ENCODE measurements at places on chromosomes 12 and 14.

GRCh38 chr14:95922080-95922479 lies 45.4 kb downstream of the TUNAR start:
- DNase-seq = no peak

- peak; percentile 16 for DNase-seq
Observed at GRCh38 chr12:101455685-101456084, 19.5 kb upstream of the SPIC start.

- DNase-seq = peak; percentile 70
Observed at GRCh38 chr12:2624543-2625288, 170.1 kb upstream of the FKBP4 start.

DNA sequence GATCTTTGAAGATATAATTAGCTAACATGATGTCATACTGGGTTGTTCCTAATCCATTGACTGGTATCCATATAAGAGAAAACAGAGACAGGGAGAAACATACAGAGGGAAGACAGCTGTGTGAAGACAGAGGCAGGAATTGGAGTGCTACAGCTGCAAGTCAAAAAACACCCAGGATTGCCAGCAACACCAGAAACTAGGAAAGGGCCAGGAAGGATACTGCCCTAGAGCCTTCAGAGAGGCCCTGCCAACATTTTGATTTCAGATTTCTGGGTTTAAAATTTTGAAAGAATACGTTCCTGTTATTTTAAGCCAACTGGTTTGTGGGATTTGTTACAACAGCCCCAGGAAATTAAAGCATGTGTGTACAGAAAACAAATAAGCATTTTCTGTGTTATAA lies 473.7 kb upstream of the FLRT2 start:
- DNase-seq = no peak

GRCh38 chr12:21416511-21417121 lies 20.8 kb upstream of the PYROXD1 start:
- no peak for DNase-seq

- DNase-seq = peak; percentile 21
Observed at GRCh38 chr14:70934502-70935134, 27.4 kb downstream of the PCNX1 start.

GRCh38 chr12:130961921-130962451 lies 8.3 kb downstream of the ADGRD1 start:
- no peak for DNase-seq

DNA sequence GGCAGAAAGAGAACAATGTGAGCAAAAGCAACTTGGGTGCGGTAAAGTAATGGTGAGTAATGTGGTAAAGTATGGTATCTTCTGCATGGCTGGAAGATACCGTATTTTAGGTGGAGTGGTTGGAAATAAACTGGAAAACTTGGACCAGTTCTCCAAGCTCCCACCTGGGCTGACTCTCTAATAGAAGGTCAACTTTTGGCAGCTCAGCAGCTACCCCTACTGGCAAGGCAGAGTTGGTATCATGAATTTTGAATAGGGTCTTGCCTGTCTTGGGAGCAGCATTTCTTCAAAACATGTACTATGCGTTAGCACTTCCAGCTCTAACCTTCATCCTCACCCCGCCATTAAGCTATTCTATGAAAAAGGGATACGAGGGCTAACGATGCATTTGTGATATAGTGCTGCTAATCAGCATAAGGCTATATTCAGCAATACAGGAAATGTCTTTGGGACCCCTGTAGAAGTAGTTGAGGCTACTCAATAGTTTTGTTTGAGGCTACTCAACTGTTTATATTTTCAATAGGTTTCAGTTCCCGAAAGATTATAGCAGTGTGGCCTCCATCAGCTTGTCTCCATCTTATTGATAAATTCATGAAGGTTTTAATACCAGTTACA lies 276.3 kb upstream of the FAR2 start:
- peak; percentile 62 for DNase-seq

DNA sequence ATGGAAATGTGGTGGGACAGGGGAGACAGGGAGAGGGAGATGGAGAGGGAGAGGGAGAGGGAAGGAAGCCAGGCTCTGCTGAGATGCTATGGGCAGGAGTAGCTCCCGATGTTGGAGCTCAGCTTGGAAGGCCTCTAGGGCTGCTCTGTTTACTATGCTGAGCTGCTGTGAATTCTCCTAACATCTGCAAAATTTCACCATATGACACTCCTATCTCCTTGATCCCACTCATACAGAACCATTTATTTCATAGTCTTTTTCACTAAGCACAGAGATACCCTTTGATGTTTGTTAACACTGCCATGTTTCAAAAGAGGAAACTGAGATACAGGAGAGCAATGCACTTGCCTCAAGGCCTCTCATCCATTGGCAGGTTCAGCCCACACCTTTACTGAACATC lies 60.7 kb downstream of the C12orf75 start:
- no peak for DNase-seq

DNA sequence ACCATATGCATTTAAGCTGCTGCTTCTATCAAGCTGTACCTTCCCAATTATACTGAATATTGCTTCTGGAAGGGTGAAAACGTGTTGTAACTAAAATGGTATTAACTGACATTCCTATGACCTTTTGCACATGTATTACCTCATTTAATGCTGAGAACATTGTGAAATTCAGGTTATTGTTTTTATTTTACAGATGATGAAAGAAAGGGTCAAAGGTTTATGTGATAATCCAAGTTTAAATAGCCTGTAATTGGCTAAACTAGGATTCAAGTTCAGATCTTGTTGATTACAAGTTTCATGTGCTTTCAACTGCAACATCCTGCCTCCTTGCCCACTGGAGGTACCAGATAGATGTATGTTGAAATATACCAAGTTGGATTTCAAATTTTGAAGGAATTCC lies 433.3 kb upstream of the PRICKLE1 start:
- no peak for DNase-seq

GRCh38 chr12:62783881-62784280 lies 151.1 kb downstream of the PPM1H start:
- no peak for DNase-seq

- DNase-seq = no peak
Observed at GRCh38 chr12:5165296-5165970, 121.8 kb downstream of the KCNA5 start.

GRCh38 chr12:32201096-32201495 lies 94.4 kb downstream of the BICD1 start:
- no peak for DNase-seq

DNA sequence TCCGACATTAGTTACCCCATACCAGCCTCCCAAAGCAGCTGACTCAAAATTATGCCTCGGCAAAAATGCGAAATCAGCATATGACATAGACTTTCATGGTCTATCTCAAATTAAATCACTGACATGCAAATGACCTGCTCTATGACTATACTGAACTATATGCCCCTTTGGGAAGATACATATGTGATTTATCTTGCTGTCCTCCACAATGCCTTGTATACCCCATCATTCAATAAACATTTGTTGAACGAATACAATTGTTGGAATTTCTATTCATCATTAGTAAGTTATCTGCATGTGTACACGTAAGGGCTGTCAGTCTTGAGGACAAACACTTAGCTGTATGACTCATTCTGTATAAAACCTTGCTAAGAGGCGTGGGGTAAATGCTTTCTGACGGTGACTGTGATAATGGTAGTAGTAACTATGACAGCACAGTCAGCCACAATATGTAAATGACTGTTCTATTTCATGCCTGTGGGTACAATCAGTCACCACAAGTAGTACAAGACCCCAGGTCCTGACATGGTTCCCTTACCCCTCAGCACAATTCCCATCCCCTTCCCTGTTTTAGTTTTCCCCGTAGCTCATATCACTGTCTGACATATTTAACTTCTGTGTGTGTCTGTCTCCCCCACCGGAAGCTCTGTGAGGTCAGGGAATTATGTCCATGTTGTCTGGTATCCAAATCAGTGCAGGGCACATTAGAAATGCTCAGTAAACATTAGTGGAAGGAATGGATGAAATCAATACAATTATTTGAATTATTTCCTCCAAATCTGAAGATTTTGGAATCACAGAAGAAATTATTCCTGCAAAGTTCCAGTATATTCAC lies 42.8 kb downstream of the STXBP6 start:
- DNase-seq = no peak

- DNase-seq = peak; percentile 83
Observed at GRCh38 chr12:6605421-6606330, 1.5 kb downstream of the CHD4 start.

DNA sequence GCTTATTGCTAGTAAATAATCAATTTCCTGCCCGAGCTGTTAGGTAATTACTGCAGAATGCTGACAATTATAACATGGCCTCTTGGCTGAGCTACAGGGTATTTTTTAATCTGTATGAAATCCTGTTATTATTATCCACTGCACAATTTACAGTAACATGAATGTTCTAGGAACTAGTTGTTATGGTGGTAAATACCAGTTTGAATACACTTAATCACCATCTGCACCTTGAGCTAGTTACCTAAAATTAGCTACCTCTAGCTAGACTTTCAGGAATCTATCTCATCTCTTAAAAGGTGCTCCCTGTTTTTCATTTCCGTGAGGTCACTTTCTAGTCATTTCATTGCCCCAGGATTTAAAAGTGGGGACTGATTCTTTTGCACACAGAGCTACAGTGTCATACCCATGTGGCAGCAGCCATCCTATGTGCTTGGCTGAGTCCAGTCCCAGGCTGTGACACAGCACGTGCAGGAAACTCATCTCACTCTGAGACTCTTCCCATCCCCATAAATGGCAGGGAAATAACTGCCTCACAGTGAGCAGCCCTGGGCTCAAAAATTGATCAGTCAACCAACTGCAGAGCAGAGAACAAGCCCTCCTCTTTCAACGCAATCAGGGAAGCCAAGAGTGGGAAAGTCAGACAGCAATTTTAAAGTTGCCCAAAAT lies 37.6 kb downstream of the DCP1B start:
- DNase-seq = no peak

GRCh38 chr14:103846543-103847450 lies 578 bp downstream of the PPP1R13B start:
- peak; percentile 10 for DNase-seq

DNA sequence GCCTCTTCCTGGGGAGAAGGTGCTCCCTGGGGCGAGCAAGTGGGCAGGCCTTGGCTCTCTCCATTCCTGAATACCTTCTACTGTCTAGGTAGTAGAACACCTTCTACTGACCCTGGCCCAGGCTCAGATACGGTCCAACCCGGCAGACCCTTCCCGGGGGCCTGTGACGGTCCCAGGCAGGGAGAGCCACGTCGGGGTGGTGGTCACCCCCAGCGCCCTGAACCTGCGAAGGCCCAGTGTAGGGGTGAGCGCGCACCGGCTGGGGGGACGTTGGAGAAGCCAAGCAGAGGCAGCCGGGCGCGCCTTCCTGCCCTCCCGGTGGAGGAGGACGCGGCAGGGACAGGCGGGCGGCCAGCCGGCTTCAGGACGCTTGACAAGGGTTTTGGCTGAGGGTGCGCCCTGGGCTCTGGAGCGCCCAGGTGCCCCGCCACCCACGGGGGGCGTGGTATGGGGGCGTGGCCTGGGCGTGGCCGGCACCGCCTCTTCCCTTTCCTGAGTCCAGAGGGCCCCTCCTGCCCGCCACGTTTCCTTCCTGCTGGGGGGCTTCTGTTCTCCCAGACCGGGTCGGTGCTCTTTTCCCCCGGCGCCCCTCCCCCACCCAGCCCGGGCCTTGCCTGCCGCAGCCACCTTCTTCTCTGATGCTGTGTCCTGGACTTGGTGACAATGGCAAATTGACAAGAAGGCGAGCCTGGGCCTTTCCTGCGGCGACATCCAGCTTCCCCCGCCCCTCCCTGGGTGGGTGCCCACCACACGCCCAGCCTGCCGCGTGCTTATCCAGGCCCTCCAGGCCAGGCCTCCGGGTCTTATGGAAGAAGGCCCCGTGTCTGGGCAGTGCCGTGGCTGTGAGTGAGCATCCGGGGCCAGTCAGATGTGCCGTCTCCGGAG lies 24.5 kb upstream of the PPP1R13B start:
- DNase-seq = peak; percentile 70

- peak; percentile 99 for DNase-seq
Observed at GRCh38 chr12:45990468-45991283, at the start of gene SCAF11. Gene SCAF11 (minus strand): TSS chr12:45990574. CDS start chr12:45964167, 26,407 bp downstream.

DNA sequence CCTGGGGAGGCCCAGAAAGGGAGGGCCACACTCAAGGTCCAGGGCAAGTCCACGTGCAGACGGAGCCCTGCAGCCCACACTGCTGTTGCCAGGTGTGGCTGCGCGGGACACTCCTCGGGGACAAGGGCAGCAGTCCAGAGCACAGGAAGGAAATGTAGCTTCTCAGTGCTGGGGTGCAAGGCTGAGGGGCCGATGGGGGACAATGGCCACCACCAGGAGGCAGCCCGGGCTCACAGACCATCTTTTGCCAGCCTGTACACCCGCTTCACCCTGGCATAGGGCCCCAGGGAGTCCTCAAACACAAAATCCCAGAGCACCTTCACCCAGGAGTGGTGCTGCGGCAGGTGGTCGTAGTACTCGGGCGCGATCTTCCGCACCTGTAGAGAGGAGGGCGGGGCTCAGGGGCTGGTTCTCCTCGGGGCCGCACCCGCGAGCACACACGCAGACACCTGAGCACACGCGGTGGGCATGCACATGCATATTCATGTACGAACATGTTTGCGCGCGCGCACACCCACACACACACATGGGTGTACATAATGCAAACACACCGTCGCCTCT lies 12.8 kb downstream of the DEGS2 start:
- peak; percentile 67 for DNase-seq

DNA sequence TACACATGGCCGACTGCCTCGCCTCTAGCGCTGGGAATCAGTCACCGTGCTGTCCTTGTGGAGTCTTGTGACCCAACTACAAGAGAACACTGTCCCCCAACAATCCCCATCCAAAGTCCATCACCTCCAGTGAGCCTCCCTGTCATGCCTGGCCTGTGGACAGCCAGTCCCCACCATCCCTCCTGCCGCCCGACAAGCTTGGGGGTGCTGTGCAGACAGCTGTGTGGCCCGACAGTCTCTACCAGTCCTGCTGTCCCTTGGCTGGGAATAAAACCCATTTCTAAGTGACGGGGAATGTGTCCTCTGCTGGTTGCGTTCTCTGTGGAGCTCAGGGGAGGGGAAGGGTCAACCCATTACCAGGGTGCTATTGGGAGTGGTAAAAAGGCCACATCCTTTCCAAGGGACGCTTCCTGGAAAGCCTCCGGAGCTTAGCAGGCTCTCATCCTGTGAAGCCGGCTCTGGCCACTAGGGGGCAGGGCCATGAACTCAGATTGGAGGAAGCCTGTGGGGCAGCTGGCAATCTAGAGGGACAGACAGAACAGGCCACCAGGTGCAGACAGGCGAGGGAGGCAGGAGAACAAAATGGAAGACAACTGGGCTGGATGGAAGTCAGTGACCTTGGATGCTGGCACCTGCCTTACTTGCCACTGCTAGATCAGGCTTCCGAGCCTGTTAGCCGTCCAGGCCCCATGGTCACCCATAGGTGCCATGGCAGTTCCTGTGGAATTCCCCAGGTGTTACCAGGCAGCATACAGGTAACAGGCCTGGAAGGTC lies 12.0 kb upstream of the BLTP3B start:
- peak; percentile 88 for DNase-seq

- DNase-seq = no peak
Observed at GRCh38 chr12:64993461-64993860, 127.6 kb downstream of the WIF1 start.

DNA sequence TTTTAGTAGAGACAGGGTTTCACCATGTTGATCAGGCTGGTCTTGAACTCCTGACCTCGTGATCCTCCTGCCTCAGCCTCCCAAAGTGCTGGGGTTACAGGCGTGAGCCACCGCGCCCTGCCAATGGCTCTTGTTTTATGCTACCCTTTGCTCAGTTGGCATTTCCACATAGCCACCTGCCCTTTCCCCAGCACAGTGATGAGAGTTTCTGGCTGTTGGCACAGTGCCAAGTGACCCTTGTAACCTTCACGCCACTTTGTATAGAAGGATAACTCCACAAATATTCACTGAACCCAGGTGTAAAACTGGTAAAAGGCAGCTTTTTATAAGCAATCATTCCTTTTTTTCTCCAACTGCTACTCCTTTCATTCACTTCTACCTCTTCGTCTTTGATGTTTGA lies 18.5 kb upstream of the CCDC175 start:
- no peak for DNase-seq
